ENCODE measurements at places on chromosomes 12 and 14.

GRCh38 chr12:110269622-110270124 is 11.4 kb upstream of the ATP2A2 start:
- DNase-seq: no peak

- no peak for DNase-seq
These were observed 36.7 kb downstream of the CFAP54 start for GRCh38 chr12:96526110-96526509.

DNA sequence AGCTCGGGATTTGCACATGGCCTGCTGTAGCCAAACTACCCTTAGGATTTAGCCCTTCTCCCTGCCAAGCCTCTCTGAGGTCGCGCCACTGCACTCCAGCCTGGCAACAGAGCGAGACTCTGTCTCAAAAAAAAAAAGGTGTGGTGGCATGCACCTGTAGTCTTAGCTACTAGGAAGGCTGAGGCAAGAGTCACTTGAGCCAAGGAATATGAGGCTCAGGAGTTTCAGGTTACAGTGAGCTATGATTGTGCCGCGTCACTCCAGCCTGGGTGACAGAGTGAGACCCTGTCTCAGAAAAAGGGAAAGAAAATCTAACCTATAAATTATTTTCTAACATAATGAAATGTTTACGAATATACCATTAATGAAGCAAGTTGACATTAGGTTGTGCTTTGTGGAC is 29.7 kb downstream of the ESRRB start:
- DNase-seq: no peak

GRCh38 chr12:1147821-1148220 is 156.8 kb downstream of the ERC1 start:
- DNase-seq: no peak

DNA sequence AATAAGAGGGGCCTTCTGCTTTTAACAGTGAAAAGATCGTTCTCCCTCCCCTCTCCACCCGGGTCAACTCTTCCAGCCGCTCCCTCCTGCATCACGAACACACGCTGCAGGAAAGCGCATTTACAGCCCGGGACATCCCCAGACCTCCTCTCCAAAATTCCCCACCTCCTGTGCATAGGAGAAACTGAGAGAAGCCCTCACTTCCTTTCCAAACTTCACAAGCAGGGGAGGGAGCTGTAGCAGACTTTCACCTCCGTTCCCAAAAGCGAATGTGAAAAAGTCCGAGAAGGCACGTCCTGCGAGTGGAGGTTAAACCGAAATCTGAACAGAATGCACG is 513 bp downstream of the BCAT1 start:
- DNase-seq: no peak

DNA sequence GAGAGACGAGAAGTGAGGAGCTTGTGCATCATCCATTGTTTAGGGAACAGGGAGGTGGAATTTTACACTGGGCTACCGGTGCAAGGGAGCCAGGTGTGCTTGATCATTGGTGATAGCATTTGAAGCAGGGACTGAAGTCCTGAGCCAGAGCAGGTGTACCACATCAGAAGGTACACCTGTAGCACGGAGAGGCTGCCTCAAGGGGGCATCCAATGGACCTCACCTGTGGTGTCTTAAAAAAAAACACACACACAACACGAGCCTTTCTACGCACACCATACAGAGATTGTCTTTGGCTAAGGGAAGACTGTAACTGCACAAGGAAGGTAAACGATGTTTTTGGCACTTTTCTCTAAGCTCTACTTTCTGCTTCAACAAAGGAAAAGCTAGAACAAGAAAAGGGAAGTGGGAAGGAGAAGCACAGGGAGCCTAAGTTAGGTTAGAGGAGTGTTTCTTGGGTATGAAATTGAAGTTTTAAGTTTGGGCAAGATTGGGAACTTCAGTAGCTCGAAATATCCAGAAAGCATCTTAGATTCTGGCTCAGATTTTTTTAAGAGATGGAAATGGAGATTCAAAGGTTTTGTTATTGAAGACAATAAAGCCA is 334.3 kb upstream of the FBXO33 start:
- DNase-seq: no peak

GRCh38 chr14:52790011-52790755 is 1.2 kb downstream of the GNPNAT1 start:
- DNase-seq: no peak

DNA sequence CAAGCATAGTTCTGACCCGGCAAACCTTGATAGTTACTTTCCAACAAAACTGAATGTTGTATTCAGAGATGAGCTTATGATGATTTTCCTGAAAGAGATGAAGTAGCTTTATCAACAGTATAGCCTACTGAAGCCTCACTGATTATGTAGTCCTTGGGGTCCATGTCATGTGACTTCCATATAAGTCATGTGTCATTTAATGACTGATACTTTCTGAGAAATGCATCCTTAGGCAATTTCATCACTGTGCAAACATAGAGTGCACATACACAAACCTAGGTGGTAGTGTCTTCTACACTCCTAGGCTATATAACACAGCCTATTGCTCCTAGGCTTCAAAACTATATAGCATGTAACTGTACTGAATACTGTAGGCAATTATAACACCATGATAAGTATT is 28.5 kb upstream of the TUBA1C start:
- DNase-seq: no peak

DNA sequence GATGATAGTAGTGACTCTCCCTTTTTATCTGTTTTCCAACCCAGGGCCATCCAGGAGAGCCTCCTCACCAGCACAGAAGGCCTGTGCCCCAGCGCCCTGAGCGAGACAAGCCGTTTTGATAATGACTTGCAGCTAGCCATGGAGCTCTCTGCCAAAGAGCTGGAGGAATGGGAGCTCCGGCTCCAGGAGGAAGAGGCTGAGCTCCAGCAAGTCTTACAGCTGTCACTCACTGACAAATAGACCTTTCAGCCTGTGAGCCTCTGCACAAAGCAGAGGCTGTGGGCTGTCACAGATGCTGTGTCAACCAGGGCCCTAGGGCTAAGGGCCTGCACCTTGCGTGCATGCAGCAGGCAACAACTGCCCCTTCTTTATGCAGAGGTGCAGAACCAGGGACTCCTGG is 11.0 kb downstream of the C12orf76 start:
- no peak for DNase-seq

DNA sequence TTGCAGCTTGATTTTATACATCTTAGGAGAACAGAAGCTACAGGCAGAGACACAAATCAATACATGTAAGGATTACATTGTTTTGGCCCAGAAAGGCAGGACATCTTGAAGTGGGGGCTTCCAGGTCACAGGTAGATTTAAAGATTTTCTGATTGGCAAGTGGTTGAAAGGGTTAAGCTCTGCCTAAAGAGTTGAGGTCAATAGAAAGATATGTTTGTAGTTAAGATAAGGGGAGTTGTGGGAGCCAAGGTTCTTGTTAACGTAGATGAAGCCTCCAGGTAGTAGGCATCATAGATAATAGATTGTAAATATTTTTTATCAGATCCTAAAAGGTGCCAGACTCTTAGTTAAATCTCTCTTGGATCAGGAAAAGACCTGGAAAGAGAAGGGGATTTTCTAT is 5.5 kb upstream of the DHRS2 start:
- no peak for DNase-seq

DNA sequence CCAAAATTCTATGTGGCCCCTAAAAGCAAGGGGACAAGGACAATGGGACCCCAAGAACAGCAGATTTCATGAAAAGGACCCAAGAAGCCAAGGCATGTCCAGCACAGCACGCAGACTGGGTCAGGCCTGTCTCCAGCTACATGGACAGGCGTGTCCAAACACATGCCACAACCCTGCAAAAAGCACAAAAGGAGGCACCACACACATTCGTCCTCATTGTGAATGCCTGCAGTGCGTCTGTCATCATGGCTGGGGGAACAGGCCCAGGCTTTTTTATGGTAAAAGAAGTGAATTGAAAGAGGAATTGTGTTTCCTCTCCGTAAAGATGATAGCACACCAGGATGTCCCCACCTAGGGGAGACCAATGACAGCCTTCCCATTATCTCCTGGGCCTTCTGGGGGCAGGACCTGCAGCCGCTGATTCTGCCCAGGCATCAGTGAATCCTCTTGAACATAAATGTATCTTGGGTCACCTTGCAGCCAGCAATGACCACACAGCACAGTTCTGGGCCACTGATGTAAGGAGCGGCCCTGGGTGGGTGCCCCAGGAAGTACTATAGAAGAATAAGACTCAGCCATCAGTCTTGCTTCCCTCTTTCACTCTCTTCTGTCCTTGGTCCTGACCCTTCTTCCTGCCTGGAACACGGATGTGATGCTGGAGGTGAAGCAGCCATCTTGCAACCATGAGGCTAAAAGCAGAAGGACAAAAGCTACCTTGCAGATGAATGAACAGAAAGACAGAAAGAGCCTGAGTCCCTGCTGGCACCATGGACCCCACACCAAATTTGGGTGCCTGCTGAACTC is 29.8 kb upstream of the C14orf180 start:
- DNase-seq: no peak

DNA sequence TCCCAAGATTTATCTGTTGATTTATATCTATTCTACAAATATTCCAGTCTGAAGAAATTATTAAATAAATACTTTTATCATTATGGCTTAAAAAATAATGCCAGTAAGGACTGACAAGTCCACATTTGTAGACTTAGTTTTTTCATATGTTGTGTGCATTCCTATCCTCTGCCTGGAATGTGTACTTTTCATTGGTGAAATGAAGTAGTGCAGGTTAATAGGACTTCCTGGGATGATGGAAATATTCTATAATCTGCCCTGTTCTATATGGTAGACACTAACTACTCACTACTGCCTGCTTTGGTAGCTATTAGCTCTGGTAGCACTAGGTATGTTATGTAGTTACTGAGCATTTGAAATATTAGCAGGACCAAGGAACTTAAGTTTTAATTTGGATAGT is 86.7 kb downstream of the PCNX1 start:
- no peak for DNase-seq

- DNase-seq: no peak
These were observed 206.4 kb downstream of the BCL11B start for GRCh38 chr14:99065551-99065950.

GRCh38 chr14:30373526-30373925 is 185.4 kb upstream of the G2E3 start:
- no peak for DNase-seq

GRCh38 chr12:111556676-111557075 is 42.4 kb downstream of the ATXN2 start:
- no peak for DNase-seq

DNA sequence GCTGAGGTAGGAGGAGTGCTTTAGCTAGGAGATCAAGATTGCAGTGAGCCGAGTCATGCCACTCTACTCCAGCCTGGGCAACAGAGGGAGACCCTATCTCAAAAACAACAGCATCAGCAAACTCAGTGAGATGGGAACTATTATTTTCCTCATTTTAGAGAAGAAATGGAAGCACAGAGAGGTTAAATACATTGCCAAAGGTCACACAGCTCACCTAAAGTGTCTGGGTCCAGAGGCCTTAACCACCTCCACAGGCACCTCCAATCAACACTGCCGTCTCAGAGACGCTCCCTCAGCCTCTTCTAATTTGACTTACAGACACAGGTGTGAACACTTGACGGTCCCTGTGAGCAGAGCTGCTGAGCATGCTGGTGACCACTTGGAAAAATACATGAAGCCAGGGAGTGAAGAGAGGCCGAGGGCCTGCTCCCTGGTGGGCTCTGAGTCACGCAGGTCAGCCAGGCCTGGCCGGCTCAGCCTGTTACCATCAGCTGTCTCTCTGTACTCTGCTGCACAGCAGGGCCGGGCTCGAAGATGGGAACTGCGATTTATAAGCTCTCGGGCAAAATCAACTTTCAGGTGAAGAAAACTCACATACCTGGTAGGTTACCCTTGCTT is 77.5 kb upstream of the RASSF3 start:
- no peak for DNase-seq

GRCh38 chr12:104736307-104736706 is 221.8 kb downstream of the SLC41A2 start:
- DNase-seq: no peak

DNA sequence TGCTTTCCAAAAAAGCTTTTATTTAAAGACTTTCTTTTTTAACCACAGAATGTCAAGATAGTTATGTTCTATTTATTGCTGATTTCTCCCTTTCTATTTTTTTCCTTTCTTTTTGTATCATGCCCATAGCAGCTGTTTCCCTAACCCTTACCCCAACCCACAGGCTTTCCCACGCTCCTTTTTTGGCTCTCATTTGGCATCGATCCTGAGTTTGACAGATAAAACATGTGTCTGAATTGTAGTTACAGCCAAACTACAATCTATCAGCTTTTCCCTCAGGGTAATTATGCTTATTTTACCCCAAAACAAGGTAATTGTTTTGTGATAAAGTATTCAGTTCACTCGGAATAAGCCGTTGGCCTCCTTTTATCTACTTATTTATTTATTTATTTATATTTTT is 46.7 kb downstream of the PDE3A start:
- DNase-seq: no peak

DNA sequence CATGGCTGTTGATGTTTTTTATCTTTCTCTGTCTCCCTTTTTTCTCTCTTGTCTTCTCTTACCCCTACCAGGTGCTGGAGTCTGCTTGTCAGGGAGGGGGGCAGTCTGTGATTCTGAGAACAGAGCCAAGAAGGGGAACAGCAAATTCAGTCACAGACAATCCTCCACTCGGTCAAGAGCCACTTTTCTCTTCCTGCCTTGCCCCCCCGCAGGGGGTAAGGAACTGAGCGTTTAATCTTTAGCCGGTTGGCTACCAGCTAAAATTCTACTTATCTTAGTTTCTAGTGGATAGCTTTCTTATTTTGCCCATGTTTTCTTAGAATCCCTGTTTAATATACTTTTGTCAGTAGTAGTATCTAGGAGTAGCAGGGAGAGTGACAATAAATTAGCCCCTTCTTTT is 1.9 kb downstream of the RIMKLB start:
- no peak for DNase-seq

DNA sequence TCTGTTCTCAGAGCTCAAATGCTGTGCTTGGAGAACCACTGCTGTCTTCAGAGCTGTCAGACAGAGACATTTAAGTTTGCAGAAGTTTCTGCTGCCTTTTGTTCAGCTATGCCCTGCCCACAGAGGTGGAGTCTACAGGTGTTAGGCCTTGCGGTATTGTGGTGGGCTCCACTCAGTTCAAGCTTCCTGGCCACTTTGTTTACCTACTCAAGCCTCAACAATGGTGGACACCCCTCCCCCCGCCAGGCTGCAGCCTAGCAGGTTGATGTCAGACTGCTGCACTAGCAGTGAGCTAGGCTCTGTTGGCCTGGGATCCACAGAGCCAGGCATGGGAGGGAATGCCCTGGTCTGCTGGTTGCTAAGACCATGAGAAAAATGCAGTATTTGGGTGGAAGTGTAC is 323.8 kb downstream of the BCAT1 start:
- no peak for DNase-seq

DNA sequence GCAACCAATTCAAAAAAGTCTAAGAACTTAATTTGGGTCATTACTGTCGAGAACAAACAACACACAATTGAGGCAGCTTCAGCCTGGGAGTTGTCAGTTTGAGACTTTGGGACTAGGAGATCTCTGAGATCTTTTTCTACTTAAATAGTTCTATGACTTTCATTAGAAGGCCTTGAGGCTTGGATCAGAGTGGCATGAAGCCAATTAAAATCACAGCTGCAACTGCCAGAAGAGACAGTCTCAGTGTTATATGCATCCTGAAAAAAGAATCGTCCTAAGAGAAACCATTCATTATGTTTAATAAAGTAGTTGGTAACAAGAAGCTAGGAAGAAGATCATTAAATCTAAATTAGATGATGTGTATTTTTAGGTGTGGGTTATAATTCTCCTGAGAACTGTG is 170.8 kb upstream of the RASSF8 start:
- no peak for DNase-seq

GRCh38 chr12:90479237-90479636 is 475.7 kb downstream of the CCER1 start:
- DNase-seq: no peak

Data from activated CD4-positive, alpha-beta T cell treated with anti-CD3 and anti-CD28 coated beads, Interleukin-2, amount 50 U/mL, for 4 hours (primary cell).